CD8-positive, alpha-beta memory T cell (primary cell): ENCODE measurements at places on chromosomes 4 and X. TPM values are rescaled to one million over a fixed set of nuclear protein-coding genes. Genes with fewer than 3 reads are reported as not detected.

NXF2 gene
- not detected for total RNA-seq

MXRA5 gene
- not detected for total RNA-seq

CT45A3 gene
- total RNA-seq: not detected

IRF2 gene
- 44.1 TPM for total RNA-seq

DNA sequence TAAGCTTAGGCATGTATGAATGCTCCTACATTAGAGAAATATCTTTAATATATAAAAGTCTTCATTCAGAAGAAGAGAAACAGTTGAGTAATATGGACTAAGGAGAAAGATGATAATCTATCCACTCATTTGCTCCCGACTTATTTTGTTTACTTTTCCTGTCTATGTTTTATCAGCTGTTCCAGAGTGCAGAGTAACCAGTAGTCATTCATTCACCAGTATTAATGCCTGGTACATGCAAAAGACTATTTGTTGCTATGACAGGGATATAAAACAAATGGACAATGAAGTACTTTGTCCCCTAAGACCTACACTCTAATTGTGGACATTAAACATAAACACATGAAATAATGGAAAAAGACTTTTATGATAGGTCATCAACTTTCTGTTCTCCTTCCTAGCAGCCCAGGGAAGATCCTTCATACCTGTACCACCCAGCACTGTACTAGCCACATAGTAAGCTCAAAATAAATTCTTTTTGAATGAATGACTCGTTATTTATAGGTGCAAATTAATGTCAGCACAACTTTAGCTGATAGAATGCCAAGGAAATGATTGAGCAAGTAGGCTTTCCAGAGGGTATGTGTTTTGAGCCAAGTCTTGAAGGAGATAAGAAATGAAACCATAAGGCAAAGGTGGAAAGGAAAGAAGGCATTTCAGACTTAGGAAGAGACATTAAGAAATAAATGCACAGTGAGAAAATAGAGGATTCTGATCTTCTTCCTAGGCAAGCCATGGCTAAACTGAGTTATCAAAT lies 45.0 kb upstream of the IL13RA1 start:
- DNase-seq: no peak
- no peak overlapping the region for H3K4me3 ChIP-seq
- peaks cover 10% of the 10 kb centered on the region for H3K36me3 ChIP-seq
- H3K27ac ChIP-seq: no peak overlapping the region
- no peaks in the 10 kb centered on the region for H3K27me3 ChIP-seq
- no peaks in the 10 kb centered on the region for H3K4me1 ChIP-seq

DNA sequence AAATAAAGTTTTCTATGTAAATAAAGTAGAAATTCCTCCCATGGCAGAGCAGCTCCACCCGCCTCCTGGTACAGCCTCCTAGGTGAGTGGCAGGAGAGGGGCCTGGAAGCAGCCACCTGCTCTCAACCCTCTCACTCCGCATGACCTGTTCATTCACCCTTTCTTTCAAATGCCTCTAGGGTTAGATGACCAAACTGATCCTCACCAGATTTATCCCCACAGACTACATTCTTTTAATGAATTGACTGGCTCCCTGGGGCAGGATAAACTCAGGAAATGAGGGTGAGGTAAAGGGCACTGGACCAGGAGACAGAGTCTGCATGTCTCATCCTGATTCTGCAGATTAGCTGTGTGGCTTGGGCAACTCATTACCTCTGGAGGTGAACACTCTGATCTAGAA lies 32.6 kb upstream of the NKX6-1 start:
- no peak for DNase-seq
- no peak overlapping the region for H3K27ac ChIP-seq
- H3K27me3 ChIP-seq: no peaks in the 10 kb centered on the region
- no peak overlapping the region for H3K4me3 ChIP-seq
- H3K36me3 ChIP-seq: no peaks in the 10 kb centered on the region
- no peaks in the 10 kb centered on the region for H3K4me1 ChIP-seq

DNA sequence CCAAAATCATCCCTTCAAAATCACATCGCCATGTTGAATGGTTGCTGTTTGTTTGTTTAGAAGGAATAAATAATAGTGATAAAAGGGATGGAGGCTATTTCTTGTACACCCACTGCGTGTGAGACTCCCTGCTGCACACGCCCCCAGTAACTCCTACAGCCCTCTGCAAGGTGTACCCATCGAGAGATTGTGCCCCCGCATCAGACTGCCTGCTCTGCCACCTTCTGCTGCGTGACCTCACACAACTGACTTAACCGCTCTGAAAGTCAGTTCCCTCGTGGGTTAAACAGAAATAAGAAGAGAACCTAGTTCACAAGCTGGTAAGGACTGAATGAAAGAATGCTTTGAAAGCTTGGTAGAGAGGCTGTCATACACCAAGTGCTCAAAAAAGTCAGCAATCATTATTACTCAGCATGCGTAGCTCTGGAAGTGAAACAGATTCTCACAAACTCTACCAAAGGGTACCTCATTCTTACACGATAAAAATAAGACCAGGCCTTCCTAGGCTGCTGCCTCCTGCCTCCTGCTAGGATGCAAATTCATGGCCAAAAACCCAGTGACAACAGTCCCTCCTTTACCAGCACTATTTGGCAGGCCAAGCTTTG lies 147.1 kb downstream of the CPEB2 start:
- no peaks in the 10 kb centered on the region for H3K4me1 ChIP-seq
- H3K4me3 ChIP-seq: no peak overlapping the region
- no peak for DNase-seq
- peak overlapping the region; percentile 52 for H3K27ac ChIP-seq

- H3K4me1 ChIP-seq: no peaks in the 10 kb centered on the region
- no peaks in the 10 kb centered on the region for H3K27me3 ChIP-seq
- DNase-seq: no peak
- no peak overlapping the region for H3K27ac ChIP-seq
These were observed 1153.0 kb downstream of the C4orf33 start for GRCh38 chr4:130249002-130249401.
